Activated naive CD4-positive, alpha-beta T cell treated with anti-CD3 and anti-CD28 coated beads, Interleukin-2, amount 10 ng/mL, durations not matched to agents 7 days and 5 days (primary cell): ENCODE measurements at places on chromosomes 2 and 18.

DNA sequence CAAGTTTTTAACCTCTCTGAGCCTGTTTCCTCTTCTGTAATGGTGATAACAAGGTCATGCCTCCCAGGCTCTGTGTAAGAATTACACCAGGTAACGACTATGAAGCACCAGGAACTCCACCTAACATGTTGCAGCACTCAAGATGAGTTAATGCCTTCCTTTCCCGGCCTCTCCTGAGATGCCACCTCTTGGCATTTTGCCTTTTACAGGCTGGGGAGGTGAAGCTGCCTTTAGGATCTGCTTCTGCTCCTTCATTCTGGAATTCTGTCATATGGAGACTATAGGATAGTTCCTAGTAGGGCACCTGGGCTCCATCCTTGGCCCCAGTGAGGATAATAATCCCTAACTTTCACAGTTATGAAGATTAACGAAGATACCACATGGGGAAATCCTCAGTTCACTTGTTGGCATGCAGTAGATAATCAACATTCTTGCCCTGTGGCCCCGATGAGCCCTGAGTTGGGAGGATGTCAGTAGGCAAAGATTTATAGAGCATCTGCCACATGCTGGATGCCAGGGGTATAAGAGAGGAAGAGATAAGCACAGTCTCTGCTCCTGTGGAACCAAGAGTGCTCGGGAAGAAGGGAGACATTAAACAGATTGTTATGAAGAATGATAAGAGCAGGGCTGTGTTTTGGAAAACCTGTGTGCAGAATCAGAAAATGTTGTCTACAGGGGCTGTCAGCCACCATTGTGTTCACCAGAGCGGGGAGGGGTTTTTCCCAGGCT is 43.9 kb upstream of the KCNF1 start:
- no peak for DNase-seq

DNA sequence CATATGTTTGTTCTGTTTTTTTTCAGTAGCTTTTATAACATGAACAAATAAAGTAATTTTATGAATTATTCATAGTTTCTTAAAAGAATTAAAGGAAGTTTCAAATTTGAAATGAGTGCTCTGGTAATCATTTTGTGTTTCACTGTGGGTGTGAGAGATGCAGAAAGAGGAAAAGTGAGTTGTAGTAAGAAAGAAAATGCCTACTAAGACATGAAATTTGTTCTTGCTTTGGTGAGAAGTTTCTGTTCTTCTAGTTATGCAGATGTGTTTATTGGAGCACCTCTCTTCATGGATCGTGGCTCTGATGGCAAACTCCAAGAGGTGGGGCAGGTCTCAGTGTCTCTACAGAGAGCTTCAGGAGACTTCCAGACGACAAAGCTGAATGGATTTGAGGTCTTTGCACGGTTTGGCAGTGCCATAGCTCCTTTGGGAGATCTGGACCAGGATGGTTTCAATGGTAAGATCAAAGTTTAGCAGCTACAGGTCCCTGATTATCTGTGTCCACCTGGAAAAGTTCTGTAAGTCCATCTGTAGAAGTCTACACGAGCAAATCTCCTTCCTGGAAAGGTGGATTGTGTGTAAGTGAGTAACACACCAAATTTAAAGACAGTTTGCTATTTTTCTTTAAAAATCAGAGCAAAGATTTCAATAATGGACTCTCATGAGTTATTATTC is 51.4 kb downstream of the ITGAV start:
- DNase-seq: no peak

GRCh38 chr2:109644571-109645275 is 30.6 kb downstream of the SOWAHC start:
- no peak for DNase-seq

GRCh38 chr2:178884440-178884839 is 77.2 kb upstream of the TTN start:
- no peak for DNase-seq

DNA sequence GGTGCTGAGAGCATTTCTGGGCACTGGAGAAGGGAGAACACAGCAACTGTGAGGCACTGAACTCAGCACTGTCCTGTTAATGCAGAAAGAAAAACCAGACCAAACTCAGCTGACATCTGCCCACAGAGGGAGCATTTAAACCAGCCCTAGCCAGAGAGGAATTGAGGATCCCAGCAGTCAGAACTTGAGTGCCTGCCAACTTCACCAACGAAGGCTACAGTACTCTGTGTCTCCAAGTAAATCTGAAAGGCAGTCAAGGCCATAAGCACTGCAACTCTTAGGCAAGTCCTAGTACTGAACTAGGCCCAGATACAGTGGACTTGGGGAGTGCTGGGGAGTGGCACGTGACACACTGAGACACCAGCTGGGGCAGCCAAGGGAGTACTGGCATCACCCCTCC is 176.2 kb upstream of the ZC3H15 start:
- no peak for DNase-seq

GRCh38 chr2:12314127-12314760 is 402.5 kb upstream of the TRIB2 start:
- no peak for DNase-seq

DNA sequence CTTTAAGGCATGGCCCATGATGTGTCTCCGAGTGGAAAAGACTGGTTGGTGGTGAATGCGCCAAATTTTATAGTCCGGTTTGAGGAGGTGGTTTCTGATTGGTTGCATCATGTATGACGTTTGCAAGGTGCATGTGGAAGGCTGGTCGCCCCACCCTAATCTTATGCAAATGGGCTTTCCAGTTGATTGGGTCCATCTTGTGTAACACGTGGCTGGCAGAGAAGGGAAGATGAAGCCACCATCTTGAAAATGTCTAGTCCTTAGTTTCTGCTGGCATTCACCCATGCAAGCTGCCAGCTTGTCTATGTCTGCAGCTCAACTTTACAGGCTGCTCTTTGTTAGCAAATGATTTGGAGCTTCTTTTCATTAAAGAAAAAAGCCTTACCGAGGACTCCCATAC is 132.2 kb downstream of the PIK3C3 start:
- no peak for DNase-seq

GRCh38 chr18:79698668-79699335 is 19.2 kb downstream of the CTDP1 start:
- DNase-seq: no peak

- peak; percentile 55 for DNase-seq
Observed at GRCh38 chr2:127398239-127398590, 10.4 kb upstream of the MAP3K2 start.

DNA sequence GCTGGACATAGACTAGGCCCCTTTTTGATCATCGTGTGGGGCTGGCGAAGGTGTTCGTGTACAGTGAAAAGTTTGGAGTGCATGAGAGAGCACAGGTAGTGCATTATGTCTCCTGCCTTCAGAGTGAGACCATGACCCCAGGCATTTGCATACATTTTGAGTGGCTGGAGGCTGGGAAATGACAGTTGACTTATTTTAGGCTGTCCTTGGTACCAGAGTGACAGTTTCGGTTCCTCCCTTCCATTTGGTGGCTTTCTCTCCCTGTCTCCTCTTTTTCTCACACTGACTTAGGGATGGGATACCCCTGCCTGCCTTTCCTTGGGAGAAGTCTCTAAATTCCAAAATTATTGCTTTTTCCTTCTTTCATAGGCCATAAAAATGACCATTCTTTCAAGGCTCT is 20.1 kb downstream of the SERPINB12 start:
- no peak for DNase-seq

DNA sequence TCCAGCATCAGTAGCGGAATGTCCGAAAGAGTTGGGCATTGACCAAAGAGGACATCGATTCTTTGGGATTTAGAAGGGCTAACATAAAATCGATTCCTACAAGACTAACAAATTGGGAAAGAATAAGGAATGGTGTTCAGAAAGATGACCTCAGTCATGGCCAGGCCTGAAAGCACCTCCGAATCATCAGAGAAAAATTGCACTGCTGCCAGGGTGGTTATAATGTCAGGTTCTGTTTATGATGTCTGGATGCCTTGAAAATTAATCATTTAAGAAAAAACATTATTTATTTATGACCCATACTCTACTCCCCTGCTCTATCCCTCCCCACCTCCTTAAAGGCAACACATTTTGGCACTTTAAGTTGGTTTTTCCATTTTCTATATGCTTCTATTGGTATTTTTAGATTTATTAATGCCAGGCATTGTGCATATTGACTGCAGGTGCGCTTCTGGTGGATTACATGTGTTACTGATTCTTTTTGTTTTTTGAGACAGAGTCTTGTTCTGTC is 104.7 kb downstream of the MYCN start:
- no peak for DNase-seq

- no peak for DNase-seq
Observed at GRCh38 chr2:128714851-128715312, 396.2 kb upstream of the HS6ST1 start.

DNA sequence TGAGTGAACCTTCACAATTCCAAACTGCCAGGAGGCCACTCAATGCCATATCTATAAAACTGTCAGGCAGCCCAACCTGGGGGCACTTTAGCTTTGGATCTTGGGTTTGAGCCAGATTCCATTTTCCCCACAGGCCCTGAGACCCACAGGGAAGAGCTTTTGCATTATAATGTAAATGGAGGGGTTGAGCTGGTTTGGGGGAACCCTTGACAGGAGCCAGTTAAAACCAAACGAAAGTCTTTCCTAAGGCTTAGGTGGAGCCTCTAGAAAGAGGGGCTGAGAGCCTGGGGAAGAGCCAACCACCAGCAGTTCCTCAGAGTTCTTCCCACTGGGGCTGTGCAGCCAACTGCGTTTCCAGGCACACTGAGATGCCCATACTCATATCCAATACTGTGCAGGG is 42.7 kb downstream of the BCL11A start:
- DNase-seq: no peak

- no peak for DNase-seq
Observed at GRCh38 chr2:3453190-3453999, 65.9 kb downstream of the ADI1 start.

GRCh38 chr2:224751996-224752698 is 36.0 kb upstream of the CCDC195 start:
- DNase-seq: no peak

- DNase-seq: no peak
Observed at GRCh38 chr2:219611866-219612576, 14.4 kb downstream of the STK11IP start.

DNA sequence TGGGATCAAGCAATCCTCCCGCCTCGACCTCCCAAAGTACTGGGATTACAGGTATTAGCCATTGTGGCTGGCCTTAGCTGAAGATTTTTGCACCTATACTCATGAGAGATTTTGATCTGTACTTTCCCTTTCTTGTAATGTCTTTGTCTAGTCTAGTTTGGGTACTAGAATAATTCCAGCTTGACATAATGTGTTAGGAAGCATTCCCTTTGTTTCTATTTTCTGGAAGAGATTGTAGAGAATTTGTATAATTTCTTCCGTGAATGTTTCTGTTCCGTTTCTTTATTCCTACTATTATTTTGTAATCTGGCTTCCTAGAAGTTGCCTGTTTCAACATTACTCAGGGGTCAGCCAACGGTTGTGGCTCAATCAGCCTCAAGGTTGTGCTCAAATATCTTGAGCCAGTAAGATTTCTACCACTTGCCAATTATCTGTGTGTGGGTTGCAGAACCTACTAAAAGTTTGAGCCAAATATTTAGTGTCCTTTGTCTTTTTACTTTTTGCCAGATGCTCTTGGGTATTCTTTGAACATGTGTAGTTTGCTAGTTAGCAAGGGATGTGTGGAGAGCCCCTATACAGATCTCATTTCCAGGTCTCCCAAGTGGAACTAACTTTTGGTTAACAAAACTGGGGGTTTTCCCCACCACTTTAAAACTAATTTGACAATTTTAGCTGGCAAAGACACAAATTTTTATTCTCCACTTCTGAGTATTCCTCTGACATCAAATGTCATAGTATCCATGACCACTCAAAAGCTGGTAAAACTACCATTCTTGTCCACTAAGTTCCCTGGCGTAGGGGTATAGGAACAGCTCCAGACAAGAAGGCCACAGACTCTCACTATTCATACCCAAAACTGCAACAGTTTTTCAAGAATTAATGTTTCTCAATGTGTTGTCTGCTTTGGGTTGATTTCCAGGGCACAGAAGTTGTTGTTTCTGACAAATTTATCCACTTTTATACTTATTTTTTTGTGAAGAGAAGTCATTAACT is 42.8 kb upstream of the BAZ2B start:
- no peak for DNase-seq

GRCh38 chr2:43333101-43333655 is 106.8 kb upstream of the ZFP36L2 start:
- no peak for DNase-seq

DNA sequence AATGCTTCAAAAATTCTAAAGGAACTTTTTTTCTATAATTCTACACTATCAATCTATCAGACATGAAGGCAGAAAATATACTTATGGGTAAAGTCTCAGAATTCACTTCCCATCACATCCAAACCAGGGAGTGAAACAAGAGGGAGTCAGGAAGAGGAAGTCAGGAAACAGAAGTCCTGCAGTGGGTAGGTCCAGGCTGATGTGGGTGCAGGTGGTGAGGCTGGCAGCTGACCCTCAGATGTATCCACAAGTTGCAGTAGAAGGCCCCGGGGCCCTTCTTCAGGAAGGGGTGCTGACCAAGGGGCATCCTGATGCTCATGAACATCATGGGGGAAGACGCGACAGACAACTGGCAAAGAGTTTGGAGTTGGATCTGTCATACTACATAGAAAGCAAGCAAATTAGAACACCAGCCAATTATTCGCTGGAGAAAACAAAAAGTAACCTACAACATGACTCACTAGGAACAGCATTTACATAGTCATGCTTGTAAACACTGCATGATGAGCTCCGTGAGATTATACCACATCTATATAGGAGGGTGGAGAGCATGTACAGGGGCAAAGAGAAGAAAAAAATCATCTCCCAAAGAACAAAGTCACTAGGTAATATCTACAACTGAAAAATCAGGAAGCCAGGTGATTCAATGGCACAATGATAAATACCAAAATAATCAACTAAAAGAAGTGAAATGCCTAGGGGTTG is 4.2 kb downstream of the UXS1 start:
- DNase-seq: no peak

- DNase-seq: no peak
Observed at GRCh38 chr2:3902131-3902530, 198.8 kb downstream of the DCDC2C start.

GRCh38 chr2:104849618-104850141 is 4.2 kb upstream of the POU3F3 start:
- DNase-seq: peak; percentile 77

GRCh38 chr2:60104514-60105505 is 448.6 kb downstream of the BCL11A start:
- DNase-seq: no peak

GRCh38 chr2:86783615-86784339 is 6.9 kb downstream of the CD8A start:
- no peak for DNase-seq

GRCh38 chr18:42131930-42132244 is 176.9 kb downstream of the PIK3C3 start:
- no peak for DNase-seq

DNA sequence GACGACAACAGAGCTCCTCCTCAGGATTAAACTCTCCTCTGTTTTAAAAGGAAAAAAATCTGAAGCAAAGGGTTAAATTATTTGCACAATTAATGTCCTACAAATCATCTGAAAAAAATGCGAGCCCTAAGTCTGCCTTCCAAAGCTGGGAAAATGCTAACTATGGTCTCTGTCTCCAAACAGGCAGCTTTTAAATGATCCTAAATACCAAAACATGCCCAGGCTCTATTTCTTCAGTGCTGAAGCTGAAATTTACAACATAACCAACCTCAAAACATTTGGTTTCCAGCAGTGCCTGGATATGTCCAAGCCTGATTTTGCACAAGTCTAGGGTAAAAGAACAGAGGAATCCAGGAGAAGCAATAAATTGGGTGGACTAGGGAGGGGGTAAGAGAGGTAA is 57.2 kb downstream of the LBH start:
- no peak for DNase-seq

GRCh38 chr18:44853430-44853829 is 172.7 kb downstream of the SETBP1 start:
- no peak for DNase-seq
